ENCODE measurements at places on chromosomes 3 and 15.
A peak's percentile ranks its signal among the peaks of the same experiment; 100 is the strongest.

DNA sequence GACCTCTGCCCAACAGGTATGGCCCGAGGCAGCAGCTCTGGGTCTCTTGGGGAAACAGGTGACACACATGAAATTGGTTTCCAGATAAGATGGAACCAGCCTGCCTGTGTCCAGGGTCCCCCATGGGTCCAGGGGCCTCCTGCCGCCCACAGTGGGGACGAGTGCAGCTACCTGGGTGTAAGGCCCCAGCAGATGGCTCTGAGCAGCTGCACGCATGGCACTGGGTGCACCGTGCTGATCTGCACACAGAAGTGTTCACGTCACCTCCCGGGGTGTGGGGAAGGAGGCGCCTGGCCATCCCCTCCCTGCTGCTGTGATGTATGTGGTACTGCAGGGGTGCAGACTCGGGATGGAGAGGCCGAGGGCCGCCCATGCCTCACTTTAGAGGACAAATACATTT is 63.6 kb downstream of the NIPA2 start:
- DNase-seq, result no peak

GRCh38 chr3:112773864-112774263 is 72.8 kb downstream of the CD200R1L start:
- DNase-seq, result no peak

- DNase-seq, result no peak
These were observed at the start of gene LHFPL4 for GRCh38 chr3:9553021-9553947. Gene LHFPL4, minus strand, starts transcription at chr3:9553822. Its CDS starts 1,143 bp downstream, at chr3:9552679.

- DNase-seq, result no peak
These were observed 258.4 kb downstream of the OPA1 start for GRCh38 chr3:193851428-193851847.

GRCh38 chr3:71724584-71725270 is 475 bp downstream of the EIF4E3 start:
- peak; percentile 28 for DNase-seq

DNA sequence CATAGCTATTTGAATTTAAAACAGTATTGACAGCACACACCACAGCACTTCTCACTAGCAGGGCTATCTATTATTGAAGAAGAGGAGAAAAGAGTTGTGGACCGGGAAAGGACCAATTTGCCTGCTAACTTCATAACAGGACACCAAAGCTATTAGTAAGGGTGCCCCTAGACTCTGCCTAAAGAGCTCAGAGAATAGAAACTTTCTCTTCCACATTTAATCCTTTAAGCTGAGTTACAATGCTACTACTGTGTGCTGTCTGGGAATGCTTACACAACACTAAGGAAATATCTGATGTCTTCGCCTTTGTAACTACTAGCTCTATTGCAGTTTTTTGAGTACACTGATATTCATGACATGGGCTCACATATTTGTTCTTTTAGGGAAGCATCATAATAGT is 13.5 kb upstream of the AADAC start:
- no peak for DNase-seq

DNA sequence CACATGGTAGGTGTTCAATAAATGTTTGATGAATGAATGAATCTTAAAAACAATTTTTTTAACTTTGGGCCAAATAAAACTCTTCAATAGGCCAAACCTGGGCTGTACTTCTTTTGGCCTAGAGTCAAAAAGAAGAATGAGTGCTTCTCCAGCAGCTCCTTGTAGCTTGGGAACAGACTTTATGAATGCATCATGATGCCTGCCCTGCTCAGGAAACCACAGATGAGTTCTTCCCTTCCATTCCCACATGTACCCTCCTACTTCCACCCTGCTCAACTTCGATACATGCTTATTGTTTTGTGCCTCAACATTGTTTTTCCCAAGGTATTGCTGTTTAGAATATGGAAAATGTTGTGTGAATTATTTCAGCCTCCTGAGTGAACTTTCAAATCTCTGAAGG is 87.0 kb downstream of the FILIP1L start:
- no peak for DNase-seq

GRCh38 chr15:77022646-77023575 is 28.0 kb downstream of the PSTPIP1 start:
- no peak for DNase-seq

DNA sequence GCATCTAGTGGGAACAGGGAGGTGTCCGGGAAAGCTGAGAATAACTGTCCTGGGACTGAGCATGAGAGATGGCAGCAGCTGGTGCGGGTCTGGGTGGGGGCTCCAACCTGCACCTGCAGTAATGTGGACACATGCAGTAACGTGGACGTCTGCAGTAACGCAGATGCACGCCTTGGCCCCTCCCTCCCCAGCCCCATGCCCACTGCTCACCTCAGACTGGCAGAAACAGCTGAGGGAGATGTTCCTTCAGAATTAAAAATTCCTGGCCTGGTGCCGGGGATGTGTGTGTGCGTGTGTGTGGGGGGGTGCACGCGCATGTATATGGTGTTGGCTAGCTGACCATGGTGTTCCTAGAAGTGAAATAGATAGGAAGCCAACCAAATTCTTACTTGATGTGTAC is 86.7 kb upstream of the OXTR start:
- no peak for DNase-seq

GRCh38 chr3:23359116-23359515 is 156.0 kb downstream of the UBE2E2 start:
- DNase-seq, result no peak

GRCh38 chr3:5427021-5427420 is 239.5 kb downstream of the EDEM1 start:
- DNase-seq, result no peak

DNA sequence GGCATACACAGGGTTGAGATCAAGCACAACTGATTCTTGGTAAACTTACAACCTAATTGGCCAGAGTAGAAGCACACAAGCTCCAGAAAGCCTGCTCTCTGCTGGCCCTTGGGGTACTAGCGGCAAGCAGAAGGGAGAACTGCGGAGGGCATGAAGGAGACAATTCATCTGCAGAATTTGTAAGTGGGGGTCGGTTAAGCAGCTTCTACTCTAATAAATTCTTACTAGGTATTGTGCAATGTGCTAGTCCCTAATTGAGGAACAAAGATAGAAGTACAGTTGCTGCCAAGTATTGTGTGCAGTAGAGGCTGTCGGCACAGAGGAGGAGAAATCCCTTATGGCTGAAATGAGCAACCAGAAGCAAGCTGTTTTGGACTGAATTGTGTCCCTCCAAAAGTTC is 91.2 kb upstream of the VEPH1 start:
- no peak for DNase-seq

DNA sequence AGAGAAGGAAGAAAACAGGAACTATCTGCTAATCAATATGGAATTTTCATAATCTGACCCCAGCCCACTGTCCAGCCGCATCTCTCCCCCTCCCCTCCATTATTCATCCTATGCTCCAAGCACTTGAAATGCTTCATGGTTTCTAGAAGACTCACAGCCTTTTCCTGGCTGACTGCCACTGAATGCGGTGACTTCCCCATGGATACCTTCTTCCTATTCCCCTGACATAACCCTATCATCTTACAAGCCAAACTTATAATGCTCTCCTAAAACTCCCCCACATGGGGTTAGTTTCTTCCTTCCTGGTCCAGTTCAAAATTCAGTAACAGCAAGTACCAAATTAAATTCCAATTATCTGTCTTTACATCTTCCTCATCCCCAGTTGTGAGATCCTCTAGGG is 31.2 kb upstream of the PTX3 start:
- DNase-seq, result no peak
